M059J (cell line): ENCODE measurements at places on chromosomes 6 and 20. TPM values are rescaled to one million over a fixed set of nuclear protein-coding genes. Genes with fewer than 3 reads are reported as not detected.

DNA sequence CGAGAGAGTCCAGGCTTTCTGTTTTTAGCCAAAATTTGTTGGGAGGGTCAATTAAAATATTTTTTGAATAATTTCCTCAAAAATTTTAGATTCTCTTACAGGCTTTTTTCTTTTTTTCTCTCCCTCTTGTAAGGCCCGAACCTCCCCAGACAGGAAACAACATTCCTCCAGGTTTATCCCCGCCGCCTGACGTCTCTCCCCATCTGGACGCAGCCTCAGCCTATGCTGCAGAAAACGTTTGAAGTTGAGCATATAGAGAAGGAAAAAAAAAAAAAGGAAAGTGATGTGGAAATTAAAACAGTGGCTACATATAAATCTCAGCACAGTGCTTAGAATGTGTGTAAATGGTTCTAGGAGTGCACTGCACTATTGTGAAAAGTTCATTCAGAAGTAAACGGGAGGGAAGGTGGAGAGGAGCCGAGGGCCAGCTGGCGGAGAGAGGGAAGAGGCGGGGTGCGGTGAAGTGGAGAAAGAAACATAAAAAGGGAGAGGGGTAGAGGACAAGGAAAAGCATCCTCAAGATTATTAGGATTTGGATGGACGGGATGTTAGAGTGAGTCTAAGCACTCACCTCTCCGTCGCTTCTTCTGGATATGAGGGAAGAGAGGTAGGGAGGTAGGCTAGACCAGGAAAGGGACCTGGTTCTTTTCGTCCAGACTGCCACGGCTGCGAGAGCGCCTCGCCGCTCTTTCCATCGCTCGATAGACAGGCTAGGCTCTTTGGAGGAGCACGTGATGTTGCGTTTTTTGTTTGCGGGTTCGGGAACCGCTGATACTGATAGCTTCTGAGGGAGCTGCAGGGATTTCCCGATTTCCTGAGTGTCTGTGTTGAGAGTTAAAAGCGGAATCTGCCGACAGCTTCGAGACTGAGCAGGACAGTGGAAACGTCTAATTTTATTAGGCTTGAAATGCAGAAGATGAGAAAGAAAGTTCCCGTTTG is 98.7 kb downstream of the TRIM27 start:
- DNase-seq: peak; percentile 14

- DNase-seq: peak; percentile 47
Measured at GRCh38 chr6:37696841-37697662, 631 bp downstream of the MDGA1 start.

- no peak for DNase-seq
Measured at GRCh38 chr6:115899730-115900282, 160.9 kb downstream of the FRK start.

DNA sequence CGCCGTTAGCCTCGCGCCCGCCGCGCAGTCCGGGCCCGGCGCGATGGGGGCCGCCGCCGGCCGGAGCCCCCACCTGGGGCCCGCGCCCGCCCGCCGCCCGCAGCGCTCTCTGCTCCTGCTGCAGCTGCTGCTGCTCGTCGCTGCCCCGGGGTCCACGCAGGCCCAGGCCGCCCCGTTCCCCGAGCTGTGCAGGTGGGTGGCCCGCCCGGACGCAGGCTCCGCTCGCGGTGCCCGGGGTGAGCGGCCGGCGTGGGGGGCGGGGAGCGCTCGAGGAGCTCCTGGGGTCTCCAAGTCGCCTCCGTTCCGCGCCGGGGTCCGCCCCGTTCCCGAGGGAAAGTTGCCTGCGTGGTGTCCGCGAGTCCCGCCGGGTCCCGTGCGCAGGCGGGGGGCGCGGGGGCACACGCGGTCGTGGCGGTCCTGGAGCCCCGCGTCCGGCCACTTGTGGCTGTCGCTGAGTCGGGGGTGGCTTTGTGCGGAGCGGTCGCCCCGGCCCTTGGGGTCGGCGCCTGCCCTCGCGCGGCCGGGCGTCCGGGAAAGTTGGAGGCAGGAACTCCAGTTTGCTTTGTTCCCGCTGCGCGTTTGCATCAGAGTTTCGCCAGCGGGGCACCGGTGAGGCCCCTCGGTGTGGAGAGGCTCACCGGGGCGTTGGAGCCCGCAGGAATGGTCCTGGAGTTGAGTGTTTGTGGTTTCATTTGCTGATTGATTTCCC is 476 bp downstream of the IGF2R start:
- DNase-seq: peak; percentile 41

GRCh38 chr6:133724726-133725125 is 164.2 kb upstream of the TCF21 start:
- peak; percentile 60 for DNase-seq

DNA sequence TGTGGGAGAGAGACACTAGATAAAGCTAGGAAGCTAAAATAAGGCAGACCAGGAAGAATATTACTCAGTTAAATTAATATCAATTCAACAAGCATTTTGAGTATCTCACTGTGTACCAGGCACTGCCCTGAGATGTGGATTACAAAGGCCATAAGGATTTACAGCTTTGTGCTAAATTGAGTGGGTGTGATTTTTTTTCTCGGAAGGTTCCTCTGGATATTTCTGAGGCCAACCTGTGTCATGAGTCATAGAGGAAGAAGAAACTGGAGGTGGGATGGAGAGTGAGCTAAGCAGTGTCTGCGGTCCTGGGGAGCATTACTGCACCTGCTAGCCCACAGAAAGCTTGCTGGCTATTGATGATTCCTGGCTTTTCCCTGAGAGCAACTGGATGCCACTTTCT is 135.2 kb downstream of the RFPL4B start:
- DNase-seq: no peak

GRCh38 chr20:45115829-45116228 is 855 bp upstream of the WFDC5 start:
- no peak for DNase-seq

DNA sequence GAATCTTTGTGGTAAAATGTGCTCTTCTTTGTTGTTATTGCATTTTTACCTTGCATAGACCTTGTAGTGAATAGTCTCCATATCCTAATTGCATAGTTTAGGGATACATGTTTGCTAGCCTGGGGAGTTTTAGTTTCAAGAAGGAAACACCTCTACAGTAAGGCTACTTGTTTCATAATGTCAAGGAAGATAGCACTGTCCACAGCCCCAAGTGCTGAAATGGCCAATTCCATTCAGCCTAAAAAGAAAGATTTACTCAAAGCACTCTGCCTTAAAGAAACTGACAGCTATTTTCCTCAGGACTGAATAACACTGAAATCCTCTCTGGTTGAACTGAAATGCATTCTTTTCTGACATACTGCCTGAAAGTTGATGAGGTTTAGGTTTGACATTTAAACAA is 2.6 kb downstream of the HCRTR2 start:
- DNase-seq: peak; percentile 7

DNA sequence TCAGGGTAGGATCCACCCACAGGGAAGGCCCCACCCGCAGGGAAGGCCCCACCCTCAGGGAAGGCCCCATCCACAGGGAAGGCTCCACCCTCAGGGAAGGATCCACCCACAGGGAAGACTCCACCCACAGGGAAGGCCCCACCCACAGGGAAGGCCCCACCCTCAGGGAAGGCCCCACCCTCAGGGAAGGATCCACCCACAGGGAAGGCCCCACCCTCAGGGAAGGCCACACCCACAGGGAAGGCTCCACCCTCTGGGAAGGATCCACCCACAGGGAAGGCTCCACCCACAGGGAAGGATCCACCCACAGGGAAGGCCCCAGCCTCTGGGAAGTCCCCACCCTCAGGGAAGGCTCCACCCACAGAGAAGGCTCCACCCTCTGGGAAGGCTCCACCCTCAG is 40.5 kb downstream of the KCNQ2 start:
- no peak for DNase-seq

DNA sequence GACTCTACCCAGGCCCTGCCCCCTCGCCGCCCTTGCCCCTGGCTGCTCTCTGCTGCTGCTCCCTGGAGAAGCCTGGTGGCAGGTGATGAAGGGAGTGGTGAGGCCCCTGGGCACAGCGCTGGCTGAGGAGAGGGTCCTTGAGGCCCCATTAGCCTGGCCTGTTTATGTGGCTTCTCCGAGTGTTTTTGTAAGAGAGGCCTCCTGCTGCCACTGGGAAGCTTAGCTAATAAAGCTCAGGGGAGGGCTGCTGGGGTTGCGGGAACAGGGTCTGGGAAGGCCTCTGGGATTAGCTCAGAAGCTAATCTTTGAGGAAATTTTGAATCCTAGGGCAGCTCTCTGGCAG is 15.5 kb downstream of the EBF4 start:
- DNase-seq: no peak

GRCh38 chr6:31958412-31958740 is 395 bp downstream of the NELFE start:
- no peak for DNase-seq

DNA sequence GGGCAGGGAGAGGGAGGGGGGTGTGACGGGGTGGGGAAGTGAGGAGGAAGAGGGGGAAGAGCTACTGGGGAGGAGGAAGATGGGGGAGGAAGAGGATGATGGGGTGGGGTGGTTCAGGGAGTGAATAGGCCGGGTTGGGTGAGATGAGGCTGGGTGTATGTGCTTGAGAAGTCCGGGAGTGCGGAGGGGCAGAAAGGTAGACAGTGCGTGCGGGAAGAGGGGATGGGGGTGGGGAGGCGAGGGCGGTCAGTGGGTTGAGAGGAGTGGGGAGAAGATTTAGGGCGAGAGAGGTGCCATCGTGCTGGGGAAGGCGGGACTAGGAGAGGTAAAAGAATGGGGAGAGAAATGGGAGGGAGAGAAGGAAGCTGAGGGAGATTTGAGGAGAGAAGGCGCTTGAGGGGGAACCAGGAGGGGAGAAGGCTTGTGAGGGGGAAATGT is 30.9 kb upstream of the NOTCH4 start:
- peak; percentile 10 for DNase-seq

GRCh38 chr6:12753036-12753435 is 36.5 kb downstream of the PHACTR1 start:
- no peak for DNase-seq

The SMPDL3A gene
- total RNA-seq: 3.1 and 7.2 TPM in 2 replicates

The GRIK2 gene
- 0.12 and 2.4 TPM in 2 replicates for total RNA-seq

The MAP7 gene
- 0.15 and 0.49 TPM in 2 replicates for total RNA-seq

The BMP2 gene
- 4.1 and 6.6 TPM in 2 replicates for total RNA-seq

The TMEM244 gene
- not detected in 2 replicates for total RNA-seq

The SLC52A3 gene
- total RNA-seq: 0.57 and 1.3 TPM in 2 replicates

The ULBP1 gene
- 0.76 and 1.1 TPM in 2 replicates for total RNA-seq

The ASIP gene
- total RNA-seq: not detected in 2 replicates
